ENCODE measurements at places on chromosomes 12 and 14. TPM values are rescaled to one million over a fixed set of nuclear protein-coding genes. Genes with fewer than 3 reads are reported as not detected.

- DNase-seq: peak; percentile 52
These were observed 21.9 kb upstream of the FGD4 start for GRCh38 chr12:32377344-32378055.

- DNase-seq: no peak
These were observed 1763.7 kb upstream of the SEL1L start for GRCh38 chr14:83297361-83297760.

DNA sequence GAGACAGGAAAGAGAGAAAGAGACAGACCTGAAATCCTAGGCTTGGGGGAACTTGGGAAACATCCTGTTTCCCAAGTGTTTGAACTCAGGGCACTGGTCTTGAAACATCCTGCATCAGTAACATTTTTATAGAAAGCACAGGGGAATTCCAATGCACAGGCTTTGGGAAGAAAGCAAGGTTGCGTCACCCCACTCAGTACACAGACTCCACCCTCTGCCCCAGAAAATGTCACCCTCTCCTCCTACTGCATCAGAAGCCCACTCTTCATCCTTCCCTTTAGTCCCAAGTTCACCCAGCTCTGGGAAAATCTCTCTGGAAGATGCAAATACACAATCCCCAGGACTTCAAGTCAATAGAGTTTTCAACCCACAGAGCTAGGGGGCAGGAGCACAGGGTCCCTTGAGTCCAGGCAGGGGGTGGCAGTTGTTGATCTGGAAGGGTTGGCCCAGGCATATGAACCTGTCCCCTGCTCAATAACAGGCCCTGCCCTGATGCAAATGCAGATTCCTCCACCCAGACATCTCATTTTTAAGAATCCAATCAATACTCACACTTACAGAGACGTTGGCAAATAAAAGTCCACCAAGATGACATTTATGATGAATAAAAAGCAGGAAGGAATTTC is 1.7 kb downstream of the RDH16 start:
- DNase-seq: peak; percentile 66

DNA sequence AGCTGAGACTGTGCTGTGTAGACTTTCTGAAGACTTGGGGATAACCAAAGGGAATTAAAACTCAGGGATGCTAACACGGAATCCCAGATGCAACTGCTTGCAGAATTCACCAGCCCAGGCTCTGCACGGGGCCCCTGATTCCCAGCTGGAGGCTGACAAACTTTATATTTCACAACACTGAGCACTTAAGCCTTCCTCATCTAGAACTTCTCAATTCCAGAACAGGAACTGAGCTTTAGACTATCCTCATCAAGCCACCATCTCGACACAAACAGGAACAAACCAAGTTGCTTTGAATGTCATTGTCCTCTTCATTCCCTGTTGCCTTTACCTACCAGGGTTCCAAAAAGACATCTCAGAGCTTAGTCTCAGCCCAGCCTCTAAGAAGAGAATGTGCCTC is 22.2 kb downstream of the CCDC63 start:
- DNase-seq: no peak

GRCh38 chr14:87055007-87055406 is 938.0 kb downstream of the GALC start:
- DNase-seq: no peak

DNA sequence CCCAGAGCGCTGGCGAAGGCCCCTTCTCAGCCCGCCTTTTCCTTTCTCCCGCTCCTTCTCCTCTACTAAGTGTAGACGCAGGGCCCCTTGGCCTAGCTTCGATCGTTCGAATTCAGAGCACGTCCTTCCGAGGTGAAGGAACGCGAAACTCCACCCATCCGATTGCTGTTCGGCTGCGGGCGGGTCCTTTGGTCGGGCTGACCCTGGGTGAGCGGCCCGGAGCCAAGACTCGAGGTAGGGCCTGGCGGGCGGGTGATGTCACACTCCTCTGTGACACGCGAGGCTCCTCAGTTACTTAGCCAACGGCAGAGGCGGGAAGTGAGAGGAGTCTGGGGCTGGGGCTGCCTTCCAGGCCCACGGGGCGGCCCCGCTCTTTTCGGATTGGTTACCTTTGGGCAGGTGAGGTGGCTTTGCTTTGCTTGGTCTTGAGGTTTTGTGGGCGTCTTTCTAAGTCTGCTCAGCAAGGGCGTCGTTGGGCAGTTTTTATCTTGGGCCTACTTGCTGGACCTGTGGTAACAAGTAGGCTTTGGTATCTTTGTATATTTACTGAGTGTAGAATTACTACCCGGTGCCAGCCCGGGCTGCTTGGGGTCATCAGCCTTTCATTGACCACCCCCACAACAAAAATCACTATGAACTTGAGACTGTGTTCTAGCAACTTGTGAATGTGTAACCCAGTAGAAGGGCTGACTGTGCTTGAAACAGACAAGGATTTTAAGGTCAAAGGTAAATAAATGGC is 694 bp downstream of the TMBIM6 start:
- DNase-seq: peak; percentile 86

DNA sequence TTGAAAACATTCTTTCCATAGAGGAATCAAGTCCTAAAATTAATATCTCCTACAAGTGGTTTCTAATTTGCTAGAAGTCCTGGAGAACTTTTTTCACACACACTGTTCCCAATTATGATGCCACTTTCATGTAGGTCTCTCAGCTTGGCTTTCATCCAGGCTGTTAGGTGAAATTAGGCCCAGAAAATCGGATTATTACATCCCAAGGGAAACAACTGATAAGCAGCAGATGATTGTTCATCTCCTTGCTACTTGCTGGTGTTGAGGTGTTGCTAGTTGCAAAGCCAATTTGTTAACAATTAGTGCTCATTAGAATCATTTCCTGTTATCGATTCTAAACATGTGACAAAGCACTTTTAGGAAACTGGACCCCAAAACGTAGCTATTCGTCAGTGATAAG is 248.0 kb downstream of the PDZRN4 start:
- no peak for DNase-seq

- peak; percentile 73 for DNase-seq
These were observed 25.9 kb upstream of the CRIP2 start for GRCh38 chr14:105448706-105449111.

- DNase-seq: no peak
These were observed 107.7 kb upstream of the BCAT1 start for GRCh38 chr12:25056486-25057130.

- no peak for DNase-seq
These were observed 193.6 kb downstream of the BCL11B start for GRCh38 chr14:99078426-99078825.

- no peak for DNase-seq
These were observed 125.8 kb downstream of the C12orf42 start for GRCh38 chr12:103369929-103370328.

DNA sequence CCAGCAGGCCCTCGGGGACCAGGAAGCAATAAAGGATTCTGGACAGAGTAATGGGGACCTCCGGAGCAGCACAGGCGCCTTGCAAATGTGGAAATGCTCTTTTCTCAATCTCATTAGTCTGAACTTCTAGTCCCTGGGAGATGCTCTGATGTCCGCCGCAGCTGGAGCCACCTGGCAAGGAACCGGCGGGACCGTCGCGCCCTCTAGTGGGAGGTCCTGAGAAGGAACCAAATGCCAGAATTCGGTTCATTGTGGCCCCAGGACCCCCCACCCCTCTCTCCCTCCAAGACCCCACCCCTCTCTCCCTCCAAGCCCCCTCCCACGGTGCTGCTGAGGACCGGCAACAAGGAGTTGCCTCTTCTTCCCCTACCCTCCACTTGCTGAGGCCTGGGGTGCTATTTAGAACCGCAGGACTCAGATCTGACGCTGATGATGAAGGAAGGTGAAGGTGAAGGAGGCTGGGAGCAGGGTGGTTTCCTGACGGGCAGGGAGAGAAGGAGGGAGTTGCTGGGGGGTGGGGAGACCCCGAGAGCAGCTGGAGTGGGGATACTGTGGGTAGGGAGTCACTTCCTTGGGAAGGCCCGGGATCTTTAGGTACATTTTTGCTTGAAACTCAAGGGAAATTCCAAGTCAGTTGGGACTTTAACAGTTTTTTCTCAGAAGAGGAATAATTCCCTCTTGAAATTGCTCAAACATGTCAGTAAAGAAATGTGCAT is 42.5 kb downstream of the SMIM41 start:
- DNase-seq: peak; percentile 68

GRCh38 chr14:70885343-70886022 is 21.8 kb upstream of the PCNX1 start:
- no peak for DNase-seq

DNA sequence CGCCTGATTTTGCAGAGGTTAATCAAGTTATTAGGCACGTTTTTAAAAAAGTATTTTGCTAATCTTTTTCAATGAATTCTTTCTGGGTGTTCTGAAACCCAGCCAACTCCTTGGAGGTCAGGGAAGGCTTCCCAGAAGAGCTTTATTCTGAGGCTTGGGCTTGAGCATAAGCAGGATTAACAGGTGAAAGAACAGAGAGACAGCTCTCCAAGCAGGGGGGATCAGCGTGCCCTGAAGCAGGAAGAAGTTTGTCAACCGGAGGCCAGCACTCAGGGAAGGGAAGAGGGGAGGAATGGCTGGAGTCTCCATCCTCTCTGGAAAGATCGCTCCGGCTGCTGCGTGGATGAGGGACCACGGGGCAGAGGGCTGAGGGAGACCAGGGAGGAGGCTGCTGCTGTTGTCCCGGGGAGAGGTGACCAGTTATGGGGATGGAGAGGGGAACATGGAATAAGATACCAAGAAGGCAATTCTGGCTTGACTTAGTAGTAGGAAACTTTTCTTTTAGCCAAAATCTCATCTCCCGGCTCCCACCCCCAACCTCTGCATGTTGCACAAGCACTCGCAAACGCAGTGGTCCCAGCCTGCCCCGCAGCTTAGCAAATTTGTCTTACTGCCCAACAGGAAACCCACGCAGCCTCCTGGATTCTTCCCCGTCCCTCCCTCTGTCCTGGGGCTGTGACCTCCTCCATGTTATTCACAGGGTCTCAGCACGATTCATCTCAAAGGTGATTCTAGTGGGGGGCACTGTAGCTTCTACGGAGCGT is 1.1 kb upstream of the SSH1 start:
- DNase-seq: peak; percentile 63

DNA sequence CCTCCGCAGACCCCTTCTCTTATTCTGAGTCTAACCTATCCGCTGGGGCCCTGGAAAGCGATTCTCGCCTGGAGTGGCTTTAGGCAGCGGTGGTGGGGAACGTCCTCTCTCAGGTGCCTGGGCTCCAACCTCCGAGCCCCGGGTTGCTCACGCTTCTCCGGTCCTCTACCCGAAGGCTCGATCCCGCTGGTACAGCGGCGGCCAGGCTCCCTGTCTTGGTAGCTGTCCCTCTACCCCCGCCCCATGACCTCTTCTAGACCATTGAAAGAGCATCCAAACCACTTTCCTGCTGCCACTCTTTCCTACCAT is 505 bp upstream of the HEBP1 start:
- no peak for DNase-seq

- DNase-seq: no peak
These were observed 277.6 kb downstream of the BTG1 start for GRCh38 chr12:91868054-91868453.

DNA sequence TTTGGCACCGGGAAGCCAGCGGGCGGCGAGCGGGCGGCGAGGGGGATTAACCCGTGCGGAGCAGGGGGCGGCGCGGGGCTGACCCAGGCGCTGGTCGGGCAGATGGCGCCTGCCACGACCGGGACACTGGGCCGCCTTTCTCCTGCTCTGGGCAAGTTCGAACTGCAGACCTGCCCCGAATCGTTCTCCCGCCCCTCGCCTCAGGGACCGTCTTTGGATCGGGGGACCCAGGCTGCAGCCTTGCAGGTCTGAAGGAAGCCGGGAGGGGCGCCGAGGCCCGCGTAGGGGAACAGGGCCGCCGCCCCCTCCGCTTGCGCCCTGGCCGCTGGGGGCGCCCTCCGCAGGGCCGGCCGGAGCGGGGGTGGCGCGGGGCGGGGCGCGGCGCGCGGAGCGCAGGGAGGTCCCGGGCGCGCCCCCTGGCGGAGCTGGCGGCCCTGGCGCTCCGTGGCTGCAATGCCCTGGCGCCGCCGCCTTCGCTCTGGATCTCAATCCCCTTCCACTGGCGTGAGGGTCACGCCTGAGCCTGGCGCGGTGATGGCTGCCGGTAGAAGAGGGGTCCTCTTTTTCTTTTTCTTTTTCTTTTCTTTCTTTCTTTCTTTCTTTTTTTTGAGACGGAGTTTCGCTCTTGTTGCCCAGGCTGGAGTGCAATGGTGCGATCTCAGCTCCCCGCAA is 449 bp upstream of the LTBP2 start:
- peak; percentile 90 for DNase-seq

GRCh38 chr14:38431156-38431555 is 175.3 kb upstream of the CLEC14A start:
- no peak for DNase-seq

Gene FAM222A
- 42.1 TPM for polyA plus RNA-seq

Gene TARBP2
- 69.2 TPM for polyA plus RNA-seq

Gene NGB
- polyA plus RNA-seq: not detected
